ENCODE measurements at places on chromosomes 5 and 9.

DNA sequence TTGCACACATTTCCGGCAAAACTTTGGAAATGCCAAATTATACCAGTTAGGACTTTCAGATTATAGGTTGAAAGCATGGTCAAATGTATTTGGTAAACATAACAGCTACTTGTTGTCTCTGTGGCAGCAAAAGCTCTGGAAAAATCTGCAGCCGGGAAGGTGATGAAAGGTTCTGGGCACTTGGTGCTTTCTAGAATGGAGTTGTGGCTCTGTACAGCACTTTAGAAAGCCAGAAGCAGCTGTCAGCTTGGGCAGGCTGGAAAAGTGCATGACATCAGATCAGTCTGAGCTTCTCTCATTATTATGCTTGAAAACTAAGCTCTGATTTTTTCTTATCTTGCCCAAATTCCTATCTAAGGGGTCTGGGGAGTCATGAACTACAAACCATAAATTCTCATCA, 118.6 kb upstream of the MAST4 start:
- DNase-seq, result no peak

GRCh38 chr9:38681747-38682227, 38.1 kb downstream of the FAM240B start:
- DNase-seq, result no peak

GRCh38 chr5:116440457-116441001, 134.1 kb downstream of the SEMA6A start:
- DNase-seq, result no peak

DNA sequence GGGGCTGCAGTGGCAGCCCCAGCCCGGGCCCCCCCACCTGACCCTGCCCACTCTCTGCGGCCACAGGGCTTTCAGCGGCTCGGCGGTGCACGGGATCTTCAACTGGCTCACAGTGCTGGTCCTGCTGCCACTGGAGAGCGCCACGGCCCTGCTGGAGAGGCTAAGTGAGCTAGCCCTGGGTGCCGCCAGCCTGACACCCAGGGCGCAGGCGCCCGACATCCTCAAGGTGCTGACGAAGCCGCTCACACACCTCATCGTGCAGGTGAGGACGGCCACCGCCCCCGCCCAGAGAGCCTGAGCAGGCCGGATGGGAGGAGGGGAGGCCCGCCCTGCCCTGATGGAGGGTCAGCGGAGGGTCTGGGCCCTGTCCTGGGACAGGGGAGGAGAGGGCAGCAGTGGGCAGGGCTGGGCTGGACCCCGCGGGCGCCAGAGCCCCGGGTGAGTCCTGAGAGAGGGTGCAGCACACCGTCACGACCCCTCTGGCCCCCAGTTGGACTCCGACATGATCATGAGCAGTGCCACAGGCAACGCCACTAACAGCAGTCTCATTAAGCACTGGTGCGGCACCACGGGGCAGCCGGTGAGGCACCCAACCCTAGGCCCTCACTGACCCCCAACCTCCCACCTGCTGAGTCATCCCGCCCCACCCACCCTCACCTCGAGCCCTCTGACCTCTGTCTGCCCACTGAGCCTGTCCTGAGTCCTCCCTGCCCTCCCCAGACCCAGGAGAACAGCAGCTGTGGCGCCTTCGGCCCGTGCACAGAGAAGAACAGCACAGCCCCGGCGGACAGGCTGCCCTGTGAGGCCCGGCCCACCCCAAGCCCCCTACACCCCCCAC, 2.7 kb downstream of the SLC34A3 start:
- DNase-seq, result no peak

GRCh38 chr5:38755181-38755580, 90.6 kb upstream of the OSMR start:
- no peak for DNase-seq

- DNase-seq, result no peak
Observed at GRCh38 chr9:37617161-37617560, 24.8 kb upstream of the TOMM5 start.

GRCh38 chr5:160789219-160789859, 62.7 kb downstream of the ATP10B start:
- no peak for DNase-seq

- DNase-seq, result no peak
Observed at GRCh38 chr5:139664086-139664693, 16.0 kb downstream of the CXXC5 start.

DNA sequence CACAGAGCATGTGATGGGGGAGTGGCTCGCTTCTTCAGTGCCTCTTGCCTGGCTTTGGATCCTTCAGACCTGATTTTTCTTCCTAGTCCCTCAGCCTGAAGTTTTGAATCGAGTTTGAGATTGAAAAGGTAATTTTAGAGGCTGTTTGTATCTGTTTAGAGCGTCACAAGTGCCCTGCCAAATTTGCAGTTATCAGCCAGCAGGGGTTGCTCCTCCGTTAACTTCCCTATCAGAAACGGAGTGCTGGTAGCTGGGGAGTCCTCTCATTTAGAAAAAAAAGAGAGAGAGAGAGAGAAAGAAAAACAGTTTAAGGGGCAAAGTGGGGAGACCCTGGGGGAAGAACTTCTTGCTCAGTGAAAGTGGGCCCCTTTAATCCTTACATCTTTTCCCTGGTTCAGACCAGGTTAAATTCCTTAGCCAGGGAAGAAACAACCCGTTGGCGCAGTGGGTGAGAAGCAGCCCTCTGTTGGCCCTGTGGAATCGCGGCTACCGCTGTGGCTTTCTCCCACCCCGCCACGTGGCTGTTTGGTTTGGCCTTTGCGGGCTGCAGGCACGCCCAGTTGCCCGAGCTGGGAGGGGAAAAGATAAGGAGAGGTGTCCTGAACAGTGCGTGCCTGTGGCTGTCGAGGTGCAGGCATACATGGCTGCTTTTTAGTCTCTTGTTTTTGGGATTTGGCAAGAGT, 576.7 kb upstream of the ACO1 start:
- DNase-seq, result no peak

- DNase-seq, result no peak
Observed at GRCh38 chr5:157835041-157835440, 23.9 kb downstream of the CLINT1 start.

GRCh38 chr5:171367424-171368370, 20.0 kb upstream of the NPM1 start:
- DNase-seq, result no peak

GRCh38 chr5:5316334-5316733, 106.1 kb upstream of the ICE1 start:
- DNase-seq, result no peak

DNA sequence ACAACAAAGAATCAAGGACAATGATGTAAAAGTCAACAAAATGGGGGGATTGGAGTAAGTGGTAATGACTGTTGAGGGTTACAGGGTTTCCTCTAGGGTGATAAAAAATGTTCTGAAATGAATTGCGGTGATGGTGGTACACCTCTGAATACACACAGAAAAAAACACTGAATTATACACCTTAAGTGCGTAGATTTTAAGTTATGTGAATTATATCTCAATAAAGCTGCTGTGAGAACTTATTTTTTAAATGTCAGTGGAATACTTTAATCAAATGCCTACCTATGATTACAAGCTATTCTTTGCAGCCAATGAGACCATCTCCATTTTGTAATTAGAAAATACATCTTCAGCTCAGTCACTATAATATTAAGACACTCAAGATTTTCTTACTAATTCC, 53.5 kb downstream of the ZNF608 start:
- no peak for DNase-seq

- DNase-seq, result no peak
Observed at GRCh38 chr5:179512452-179513000, 37.8 kb upstream of the RUFY1 start.

- no peak for DNase-seq
Observed at GRCh38 chr9:214648-215493, at the start of gene DOCK8. Gene DOCK8, plus strand, starts transcription at chr9:214865. Its CDS starts 112 bp downstream, at chr9:214977.

- no peak for DNase-seq
Observed at GRCh38 chr5:117947836-117948235, 1040.5 kb downstream of the DTWD2 start.

GRCh38 chr9:84385386-84386040, 45.0 kb upstream of the SLC28A3 start:
- no peak for DNase-seq

- no peak for DNase-seq
Observed at GRCh38 chr9:126664900-126665643, 51.3 kb downstream of the LMX1B start.

DNA sequence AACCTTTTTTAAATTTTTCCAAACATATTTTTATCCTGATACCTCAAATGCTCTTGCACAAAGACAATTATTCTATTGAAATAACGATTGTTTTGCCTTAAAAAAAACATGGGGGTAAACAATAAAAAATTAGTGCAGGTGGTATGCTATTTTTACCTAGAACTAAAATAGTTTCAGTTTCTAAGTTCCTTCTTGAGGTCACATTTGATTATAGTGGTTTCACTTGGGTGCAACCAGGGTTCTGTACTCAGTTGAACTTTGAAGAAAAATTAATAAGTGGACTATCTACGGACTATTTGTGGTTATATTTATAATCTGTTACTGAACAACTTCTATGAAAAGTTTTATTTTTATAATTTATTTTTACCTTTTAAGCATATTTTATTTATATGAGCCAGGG, 387.1 kb upstream of the IZUMO3 start:
- no peak for DNase-seq

DNA sequence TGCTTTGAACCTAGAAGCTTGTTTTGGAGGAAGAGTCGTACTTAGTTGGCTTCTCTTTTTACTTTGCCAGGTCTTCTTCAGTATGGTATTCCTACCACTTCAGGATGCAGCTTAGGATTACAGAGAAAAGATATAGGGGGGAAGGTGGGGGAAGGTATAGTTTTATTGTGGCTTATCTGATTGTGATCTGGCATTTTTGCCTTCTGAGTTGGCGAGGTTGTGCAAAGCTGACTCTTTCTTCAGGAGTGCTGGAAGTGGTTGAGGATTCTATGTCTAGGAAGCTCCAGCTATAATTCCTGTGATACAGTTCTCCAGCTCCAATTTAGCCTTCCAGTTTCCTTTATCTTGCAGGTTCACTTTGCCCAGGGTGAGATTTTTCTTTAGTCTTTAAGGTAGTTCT, 7.0 kb downstream of the CDC42SE2 start:
- no peak for DNase-seq

GRCh38 chr5:127757576-127757975, 54.4 kb downstream of the CCDC192 start:
- DNase-seq, result no peak

- DNase-seq, result no peak
Observed at GRCh38 chr9:95810814-95811213, 64.7 kb upstream of the ERCC6L2 start.

GRCh38 chr5:14663734-14664269, 716 bp upstream of the OTULIN start:
- DNase-seq, result no peak

GRCh38 chr9:11833056-11833455, 860.1 kb upstream of the TYRP1 start:
- no peak for DNase-seq

- DNase-seq, result no peak
Observed at GRCh38 chr5:38465061-38465460, 91.4 kb downstream of the LIFR start.

- no peak for DNase-seq
Observed at GRCh38 chr9:95971815-95972214, 96.3 kb downstream of the ERCC6L2 start.

DNA sequence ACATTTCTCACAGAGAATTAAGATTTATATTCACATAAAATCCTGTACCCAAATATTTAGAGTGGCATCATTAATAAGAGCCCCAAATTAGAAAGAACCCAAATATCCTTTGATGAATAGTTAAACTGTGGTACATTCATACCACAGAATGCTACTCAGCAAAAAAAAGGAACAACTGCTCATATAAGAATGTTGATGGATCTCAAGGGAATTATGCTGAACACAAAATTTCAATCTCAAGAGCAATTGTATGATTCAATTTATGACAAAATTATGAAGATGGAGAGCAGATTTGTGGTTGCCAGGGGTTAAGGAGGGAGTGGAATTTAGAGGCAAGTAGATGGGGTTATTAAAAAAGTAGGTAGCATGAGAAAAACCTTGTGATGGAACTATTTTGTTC, 4.5 kb upstream of the PAIP1 start:
- DNase-seq, result no peak

- DNase-seq, result no peak
Observed at GRCh38 chr9:99811598-99812383, 9.9 kb upstream of the NR4A3 start.

- no peak for DNase-seq
Observed at GRCh38 chr9:26612211-26612610, 280.4 kb downstream of the CAAP1 start.

GRCh38 chr9:5552301-5552700, 42.0 kb downstream of the PDCD1LG2 start:
- no peak for DNase-seq

GRCh38 chr5:1959725-1960581, 77.2 kb upstream of the IRX4 start:
- no peak for DNase-seq

- no peak for DNase-seq
Observed at GRCh38 chr9:127545196-127546124, 66.6 kb upstream of the STXBP1 start.

DNA sequence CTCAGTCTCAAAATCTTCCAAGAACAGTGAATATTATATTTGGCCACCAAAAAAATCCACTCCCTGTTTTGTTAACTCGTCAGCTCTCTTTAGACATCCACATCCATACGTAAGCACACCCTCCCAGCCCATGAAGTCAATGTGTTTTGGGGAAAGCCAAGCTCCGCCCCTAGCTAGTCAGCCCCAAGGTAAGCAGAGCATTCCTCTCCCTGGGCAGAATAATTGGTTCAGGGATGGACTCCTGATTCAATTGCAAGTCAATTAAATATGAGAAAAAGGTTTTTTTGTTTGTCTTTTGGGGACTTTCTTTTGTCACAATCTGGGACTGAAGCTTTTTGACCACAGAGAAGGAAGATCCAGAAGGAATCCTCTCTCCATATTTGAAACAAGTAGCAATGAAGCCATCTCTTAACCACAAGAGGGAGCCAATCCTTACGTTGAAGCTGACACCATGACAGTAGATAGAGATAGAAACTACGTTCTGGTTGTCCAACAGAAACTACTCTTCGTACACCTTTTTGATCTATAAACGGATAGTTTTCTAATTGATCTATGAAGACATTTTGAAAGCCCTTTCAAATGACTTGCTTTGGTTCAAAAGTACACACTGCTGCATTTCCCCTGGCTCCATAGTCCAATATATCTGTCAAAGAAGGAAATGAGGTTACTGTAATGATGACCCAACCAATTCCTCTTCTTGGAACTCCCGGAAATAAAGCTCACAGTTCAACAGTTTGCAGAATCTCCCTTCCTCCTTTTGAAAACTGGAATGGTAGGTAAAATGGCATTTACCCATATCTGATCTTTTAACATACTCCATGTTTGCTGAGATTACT, 166.4 kb downstream of the TLE1 start:
- no peak for DNase-seq

DNA sequence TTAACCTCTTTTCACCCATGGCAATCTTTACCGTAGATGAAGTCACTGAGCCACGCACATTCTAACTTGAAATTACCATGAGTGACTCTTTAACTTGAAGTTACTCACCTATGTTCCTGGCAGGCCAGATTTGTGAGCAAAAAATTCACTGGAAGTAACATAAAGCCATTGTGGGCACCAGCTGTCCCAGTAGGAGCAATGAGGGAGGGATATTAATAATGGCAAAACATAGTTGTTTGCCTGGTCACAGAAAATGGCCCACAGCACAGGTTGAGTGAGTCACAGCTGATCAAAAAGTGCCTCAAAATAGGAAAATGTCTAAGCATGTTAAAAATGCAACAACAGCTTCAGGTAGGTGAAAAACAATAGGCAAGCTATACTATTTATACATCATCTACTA, 146.6 kb downstream of the EFNA5 start:
- DNase-seq, result no peak

GRCh38 chr5:169629847-169630548, 7.1 kb upstream of the DOCK2 start:
- DNase-seq, result no peak

Data from cortex of kidney (tissue), 1 donor.